ENCODE measurements at places on chromosomes 7 and 10.

- DNase-seq = no peak
These were observed 201.7 kb downstream of the SKAP2 start for GRCh38 chr7:26662646-26663045.

GRCh38 chr10:2214092-2214491 lies 476.8 kb upstream of the ADARB2 start:
- DNase-seq = no peak

GRCh38 chr7:55928006-55928767 lies 23.5 kb upstream of the MRPS17 start:
- DNase-seq = no peak

DNA sequence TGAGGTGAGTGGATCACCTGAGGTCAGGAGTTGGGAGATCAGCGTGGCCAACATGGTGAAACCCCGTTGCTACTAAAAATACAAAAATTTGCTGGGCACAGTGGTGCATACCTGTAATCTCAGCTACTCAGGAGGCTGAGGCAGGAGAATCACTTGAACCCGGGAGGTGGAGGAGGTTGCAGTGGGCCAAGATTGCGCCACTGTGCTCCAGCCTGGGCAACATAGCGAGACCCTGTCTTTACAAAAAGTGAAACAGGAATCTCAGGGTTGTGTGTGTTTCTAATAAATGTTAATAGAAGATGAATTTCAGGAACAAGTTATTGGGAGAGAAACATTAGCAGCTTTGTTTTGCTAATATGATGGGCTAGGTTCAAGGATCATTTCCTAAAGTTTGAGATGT lies 19.9 kb downstream of the PPP2R2D start:
- DNase-seq = no peak

- no peak for DNase-seq
These were observed 141.6 kb downstream of the PRKAG2 start for GRCh38 chr7:151735186-151735850.

DNA sequence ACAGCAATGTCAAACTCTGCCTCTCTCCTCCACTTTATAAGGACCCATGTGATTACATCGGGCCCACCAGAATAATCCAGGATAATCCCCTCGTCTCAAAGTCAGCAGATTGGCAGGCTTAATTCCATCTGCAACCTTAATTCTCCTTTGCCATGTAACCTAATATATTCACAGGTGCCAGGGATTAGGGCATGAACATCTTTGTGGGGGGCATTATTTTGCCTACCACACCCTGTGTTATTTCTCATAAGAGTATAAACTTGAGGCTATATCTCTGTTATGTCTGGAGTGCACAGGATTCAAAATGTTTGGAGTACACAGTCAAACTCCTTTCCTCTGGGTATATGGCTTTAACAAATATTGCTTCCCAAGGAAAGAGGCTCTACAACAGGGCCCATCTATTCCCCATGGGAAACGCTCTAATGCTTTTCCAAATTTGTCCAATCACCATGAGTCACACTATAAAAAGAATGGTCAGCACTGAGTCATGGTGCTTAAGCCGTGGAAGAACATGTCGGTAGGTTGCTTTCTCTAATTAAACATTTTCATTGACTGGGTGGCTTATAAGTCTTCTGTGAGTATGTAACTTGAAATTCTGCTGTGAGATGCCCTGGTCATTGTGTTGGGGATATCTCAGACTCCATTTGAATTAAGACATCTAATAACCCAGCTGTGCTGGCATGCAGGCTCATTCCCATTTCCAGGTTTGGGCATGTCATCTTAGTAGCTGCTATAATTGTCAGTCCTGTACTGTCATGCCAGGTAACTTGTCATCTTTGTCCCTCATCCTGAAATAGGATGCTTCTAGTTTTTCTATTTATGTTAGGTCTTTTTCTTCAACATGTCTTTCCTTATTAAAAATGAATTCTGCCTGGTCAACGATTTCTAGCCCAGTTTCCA lies 11.5 kb upstream of the AKR1B10 start:
- no peak for DNase-seq

DNA sequence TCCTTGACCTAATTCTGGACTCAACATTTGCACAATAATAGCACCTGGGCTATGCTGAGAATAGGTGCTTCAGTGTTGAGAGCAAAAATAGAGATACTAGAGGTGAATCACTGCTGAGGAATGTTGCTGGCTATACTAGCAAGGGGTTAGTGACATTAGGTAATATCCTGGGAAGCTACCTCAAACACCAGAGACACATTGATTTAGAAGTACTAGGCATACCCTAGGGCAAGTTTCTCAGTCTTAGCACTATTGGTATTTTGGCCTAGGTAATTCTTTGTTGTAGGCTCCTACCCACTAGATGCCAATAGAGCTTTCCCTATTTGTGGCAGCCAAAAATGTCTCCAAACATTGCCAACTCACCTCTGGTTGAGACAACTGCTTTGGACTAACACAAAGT lies 484.0 kb upstream of the MBL2 start:
- DNase-seq = no peak

DNA sequence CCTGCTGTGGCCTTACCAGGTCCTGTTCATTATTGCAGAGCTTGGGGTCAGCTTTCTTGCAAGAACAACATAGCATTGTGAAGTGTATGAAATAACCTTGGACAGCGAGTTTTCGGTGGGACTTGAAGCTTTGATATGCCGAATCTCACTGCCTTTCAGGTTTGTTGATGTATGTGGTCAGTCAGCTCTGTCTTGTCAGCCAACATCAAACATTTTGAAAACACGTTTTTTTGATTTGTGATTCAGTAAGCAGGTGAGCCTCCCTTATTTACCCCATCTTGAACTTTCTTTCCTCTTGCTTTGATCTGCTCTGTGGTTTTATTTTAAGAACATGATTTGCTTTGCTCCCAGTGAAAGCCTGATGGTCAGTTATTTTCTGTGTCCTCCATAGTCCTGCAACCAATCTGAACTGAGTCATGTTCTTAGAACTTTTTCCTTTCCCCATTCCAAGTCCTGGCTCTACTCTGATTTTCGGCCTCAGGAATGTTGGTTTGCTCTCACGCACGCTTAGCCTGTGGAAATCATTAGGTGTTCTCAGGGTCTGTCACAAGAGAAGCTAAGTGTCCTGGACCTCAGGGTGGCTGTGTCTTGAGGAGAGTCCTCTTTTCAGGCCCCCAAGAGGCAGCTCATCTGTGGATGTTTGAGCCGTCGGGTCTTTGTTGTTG lies 8.7 kb downstream of the WBP1L start:
- no peak for DNase-seq

DNA sequence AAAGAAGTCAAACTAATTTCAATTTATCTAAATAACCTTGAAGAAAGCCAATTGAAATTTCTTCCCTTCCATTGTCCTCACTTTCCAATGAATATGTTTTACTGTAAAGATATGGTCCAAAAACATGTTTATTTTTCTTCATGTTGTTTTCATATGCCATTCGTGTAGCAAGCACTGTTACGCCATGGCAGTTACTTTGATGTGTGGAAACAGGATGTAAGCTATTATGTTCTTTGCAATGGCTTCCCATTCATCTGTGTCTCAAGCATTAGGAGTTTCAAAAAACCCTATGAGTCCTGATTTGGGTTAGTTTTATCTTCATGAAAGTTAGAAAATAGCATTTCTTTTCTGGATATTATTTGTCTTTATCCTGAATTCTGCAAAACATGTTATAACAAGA lies 31.0 kb downstream of the GPR141 start:
- no peak for DNase-seq

GRCh38 chr7:155844019-155844453 lies 31.8 kb upstream of the SHH start:
- DNase-seq = no peak

DNA sequence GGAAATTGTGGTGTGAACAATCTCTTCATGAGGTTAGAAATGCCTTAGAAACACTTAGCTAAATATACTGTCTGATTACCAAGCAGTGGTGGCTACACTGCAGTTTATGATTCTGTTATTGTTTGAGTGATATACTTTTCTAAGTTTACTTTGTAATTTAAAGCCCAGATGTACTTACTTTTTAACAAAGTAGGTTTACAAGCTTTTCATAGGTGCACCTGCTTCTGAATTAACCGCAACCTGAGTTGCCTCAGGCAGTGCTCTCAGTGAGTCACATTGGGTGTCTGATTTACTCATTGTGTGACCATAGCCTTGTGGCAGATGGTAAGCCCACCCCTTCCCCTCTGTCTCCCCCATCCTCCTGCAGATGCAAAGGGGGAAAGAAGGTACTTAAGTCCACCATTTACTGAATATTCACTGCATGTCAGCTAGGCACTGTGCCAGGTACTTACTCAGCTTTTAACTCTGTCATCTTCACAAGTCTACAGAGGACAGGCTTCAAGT lies 9.0 kb downstream of the MTURN start:
- DNase-seq = no peak

- peak; percentile 84 for DNase-seq
These were observed 24.8 kb upstream of the SLIT1 start for GRCh38 chr10:97210543-97210960.

DNA sequence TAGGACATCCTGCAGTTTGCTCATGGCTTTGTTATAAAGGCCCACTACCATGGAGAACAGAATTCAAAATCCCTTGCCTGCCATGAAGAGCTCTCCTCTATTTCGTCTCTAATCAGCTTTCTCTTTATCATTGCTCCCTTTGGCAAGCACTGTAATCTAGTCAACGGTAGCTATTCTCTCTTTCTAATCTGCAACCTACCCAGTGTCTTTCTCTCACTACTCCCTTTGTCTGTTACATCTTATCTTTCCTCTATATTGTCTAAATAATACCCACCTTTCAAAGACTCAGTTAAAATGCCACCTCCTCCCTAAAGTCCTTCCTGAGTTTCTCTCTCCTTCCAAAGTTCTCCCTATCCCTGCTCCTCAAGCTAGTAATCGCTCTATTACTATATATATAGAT lies 108.1 kb downstream of the FZD1 start:
- no peak for DNase-seq

GRCh38 chr7:134105841-134106240 lies 21.3 kb upstream of the LRGUK start:
- DNase-seq = no peak

DNA sequence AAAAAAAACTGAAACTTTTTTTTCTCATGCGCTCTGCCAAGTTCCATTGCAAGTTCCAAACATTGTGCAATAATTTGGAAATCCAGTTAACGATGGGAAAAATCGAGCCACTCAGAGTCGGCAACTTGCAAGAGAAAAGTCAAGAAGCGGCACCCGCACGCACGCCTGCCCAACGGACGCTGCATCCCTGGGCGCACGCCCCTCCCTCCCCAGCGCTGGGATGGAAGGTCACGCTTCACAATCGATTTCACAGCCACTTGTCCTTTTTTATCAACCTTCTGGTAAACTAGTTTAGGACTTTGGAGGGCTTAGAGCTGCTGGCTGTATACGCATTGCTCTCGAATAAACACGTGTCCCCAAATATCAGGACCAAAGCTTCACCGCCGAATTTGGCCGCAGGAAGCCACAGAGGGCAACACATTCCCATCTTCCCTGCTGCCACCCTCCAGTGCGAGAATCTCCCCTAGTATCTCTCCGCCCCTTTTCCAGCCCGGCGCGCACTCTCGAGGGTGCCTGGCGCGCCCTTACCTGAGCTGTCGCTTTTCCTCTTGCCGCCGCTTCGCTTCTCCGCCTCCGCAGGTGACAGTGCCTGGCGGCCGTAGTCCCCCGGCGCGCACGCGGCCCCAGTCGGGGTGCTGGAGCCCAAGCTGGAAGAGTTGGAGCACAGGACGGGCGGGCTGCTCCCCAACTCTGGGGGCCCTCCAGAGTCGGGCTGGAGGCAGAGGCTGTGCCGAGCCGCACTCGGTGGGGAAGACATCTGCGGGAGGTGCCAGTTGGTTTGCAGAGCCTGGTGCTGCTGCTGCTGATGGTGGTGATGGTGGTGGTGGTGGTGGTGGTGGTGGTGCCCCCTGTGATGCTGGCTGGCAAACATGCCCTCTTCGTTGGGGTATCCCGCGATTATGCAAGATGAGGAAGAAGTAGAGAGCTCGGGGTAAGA lies 857 bp downstream of the MEOX2 start:
- DNase-seq = peak; percentile 81

- no peak for DNase-seq
These were observed 3.8 kb upstream of the MALSU1 start for GRCh38 chr7:23295401-23295697.

DNA sequence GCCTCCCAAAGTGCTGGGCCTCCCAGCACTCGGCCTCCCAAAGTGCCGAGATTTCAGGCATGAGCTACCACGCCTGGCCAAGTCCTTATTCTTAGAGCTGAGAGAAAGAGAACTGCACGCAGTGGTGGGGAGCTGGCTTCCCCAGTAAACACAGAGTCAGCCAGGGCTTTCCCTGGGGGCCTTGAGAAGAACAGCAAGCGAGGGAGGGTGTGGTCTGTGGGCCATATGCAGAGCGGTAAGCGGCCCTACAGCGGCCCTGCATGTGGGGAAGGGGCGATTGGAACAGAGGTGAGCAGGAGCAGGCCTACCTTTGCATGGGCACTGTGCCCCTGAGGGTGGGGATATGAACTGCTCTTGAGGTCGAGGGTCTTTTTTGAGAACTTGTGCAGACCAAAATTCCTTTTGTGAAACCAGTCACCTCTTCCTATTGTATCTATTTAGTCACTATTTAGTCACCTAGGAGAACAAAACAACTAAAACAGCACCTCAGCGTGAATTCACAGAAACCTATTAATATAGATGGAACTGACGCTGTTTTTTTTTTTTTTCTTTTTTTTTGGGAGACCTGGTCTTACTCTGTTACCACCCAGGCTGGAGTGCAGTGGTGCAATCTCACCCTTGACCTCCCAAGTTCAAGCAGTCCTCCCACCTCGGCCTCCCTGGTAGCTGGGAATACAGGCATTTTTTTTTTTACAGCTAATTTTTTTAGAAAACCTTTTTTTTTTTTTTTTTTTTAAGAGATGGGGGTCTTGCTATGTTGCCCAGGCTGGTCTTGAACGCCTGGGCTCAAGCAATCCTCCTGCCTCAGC lies 36.9 kb upstream of the SH2D4B start:
- no peak for DNase-seq

DNA sequence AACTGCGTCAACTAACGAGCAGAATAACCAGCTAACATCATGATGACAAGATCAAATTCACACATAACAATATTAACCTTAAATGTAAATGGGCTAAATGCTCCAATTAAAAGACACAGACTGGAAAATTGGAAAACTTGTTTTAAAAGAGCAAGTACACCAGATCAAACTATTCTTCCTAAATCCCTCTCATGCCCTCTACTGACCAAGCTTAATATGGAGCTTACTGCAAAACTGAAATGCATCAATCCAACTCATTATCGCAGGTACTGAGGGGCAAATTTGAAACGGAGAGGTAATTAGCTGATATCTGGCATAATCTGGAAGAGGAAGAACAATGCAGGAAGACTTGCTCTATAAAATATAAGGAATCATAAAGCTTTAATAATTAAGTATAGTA lies 1223.8 kb downstream of the NXPH1 start:
- no peak for DNase-seq

- DNase-seq = no peak
These were observed 8.1 kb upstream of the VDAC2 start for GRCh38 chr10:75202321-75203045.

DNA sequence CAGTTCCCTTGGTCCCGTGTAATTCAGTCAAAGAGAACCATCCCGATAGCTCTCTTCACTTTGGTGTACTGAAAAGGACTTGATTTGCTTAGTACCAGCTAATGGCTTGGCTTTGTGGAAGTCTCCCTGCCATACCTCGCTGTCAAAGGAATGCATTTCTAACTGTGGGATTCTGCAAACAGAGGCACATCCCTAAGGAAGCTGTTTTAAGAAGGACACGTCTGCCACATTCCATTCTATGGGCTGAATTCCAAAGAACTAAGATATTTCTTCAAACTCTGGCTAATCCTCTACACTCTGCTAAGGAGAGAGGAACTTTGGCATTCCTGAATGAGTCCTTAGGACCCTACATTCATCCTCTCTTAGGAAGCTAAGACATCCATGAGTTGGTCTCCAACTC lies 327.9 kb downstream of the SFMBT2 start:
- no peak for DNase-seq

- DNase-seq = no peak
These were observed 26.8 kb downstream of the GAD2 start for GRCh38 chr10:26243351-26243720.

Measured in ecto neural progenitor cell (in vitro differentiated cells).